ENCODE measurements at places on chromosomes 4 and X. TPM values are rescaled to one million over a fixed set of nuclear protein-coding genes. Genes with fewer than 3 reads are reported as not detected.

The GPAT3 gene
- total RNA-seq, result 21.0 TPM

The GPR34 gene
- total RNA-seq, result 27.4 TPM

The ADGRG2 gene
- total RNA-seq, result 8.3 TPM

The ADAMTS3 gene
- 0.47 TPM for total RNA-seq

The RNF175 gene
- not detected for total RNA-seq

The NPNT gene
- 40.6 TPM for total RNA-seq

DNA sequence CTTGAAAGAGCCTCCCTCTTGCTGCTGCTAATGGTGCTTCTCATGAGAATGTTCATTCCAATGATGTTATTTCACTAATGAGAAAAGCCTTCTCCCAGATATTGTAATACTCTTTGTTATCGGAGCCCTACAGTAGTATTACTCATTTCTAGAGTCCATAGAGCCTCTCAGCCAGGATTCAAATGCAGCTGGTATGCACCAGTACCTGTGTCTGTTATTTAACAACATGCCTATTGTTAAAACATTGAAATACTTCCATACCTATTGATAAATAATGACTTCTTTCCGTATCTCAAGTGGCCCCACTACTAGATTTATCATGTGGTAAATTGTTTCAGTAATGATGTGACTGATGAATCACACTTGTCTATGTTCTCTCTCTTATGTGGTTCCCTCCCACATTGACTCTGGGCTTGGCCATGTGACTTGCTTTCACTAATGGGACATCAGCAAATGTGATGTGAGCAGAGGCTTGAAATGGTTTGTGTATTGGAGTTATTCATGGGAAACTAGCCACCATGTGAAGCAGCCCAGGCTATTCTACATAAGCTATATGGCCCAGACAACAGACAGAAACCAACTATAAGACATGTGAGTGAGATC lies 207.6 kb downstream of the THOC2 start:
- no peak for DNase-seq

DNA sequence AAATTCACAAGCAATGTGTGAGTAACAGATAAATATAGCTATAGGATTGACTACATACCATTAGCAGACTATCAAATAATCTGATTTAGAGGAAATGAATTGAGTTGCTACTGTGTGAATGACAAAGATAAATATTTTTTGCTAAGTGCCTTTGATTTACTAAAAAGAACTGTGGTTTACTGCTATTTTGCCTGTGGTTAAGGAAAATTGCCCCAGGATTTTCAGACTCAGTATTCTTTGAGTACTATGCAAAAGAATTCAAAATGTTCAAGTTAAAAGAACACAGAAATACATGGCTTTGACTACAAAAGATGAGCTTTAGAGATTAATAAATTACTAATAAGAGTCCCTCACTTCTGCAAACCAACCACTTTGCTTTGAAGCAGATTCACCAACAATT lies 853.8 kb downstream of the ADGRL3 start:
- DNase-seq, result no peak

- no peak for DNase-seq
Observed at GRCh38 chr4:138925495-138925894, 90.1 kb upstream of the NOCT start.

DNA sequence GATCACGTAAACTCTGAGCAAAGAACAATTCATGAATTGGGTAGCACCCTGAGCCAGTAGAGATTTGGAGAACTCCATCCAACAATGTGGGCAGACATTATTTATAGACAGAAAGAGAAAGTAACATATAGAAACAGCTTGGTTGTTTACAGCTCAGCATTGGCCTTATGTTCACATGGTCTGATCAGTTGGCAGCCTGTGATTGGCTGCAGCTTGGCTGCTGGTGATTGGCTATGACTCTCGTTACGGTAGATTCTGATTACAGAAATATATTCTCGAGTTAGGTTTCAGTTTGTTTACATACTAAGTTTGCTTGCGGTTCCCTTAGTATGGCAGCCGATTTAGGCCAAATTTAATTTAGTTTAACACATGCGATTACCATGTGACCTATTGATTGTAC lies 663.4 kb downstream of the RAPGEF2 start:
- DNase-seq, result no peak

GRCh38 chr4:158710814-158711213 lies 12.4 kb downstream of the PPID start:
- no peak for DNase-seq
